ENCODE measurements at places on chromosomes 3 and 15.

GRCh38 chr3:10646531-10647335, 141.3 kb upstream of the ATP2B2 start:
- no peak for DNase-seq

- DNase-seq = no peak
Observed at GRCh38 chr15:78925956-78926743, 18.7 kb downstream of the CTSH start.

DNA sequence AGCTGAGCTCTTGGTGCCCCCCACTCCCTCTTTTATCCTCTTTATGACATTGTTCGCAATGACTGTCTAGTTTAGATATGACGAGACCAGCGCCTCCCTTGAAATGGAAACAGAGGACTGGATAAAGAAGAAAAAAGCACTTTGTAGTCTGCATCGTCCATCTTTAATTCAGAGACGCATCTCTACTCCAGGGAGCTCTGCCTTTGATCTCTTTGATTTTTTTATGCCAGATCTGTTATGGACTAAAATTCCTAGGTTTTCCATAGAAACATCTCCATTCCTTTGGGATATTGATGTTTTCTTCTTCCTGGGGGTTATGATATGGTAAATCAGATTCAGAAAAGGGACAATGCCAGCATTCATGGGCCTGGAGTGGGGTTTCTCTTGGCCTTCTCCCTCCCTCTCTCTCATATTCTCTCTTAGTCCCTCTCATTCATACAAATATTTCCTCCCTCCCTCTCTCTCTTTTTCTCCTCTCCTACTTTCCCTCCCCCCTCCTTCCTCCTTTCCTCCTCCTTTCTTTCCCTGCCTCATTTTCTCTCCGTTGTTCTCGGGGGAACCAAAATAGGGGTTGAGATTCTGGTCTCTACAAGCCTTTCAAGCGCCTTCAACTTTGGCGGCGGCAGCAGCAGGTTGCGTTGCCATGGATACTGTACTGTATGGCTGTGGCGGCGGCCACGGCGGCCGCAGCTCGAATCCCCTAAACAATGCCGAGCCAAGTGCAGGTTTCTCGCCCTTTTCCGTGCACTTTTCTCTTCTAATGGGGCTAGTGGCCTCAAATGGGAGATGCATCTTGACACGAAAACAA, 45.5 kb downstream of the ZIC4 start:
- peak; percentile 57 for DNase-seq

DNA sequence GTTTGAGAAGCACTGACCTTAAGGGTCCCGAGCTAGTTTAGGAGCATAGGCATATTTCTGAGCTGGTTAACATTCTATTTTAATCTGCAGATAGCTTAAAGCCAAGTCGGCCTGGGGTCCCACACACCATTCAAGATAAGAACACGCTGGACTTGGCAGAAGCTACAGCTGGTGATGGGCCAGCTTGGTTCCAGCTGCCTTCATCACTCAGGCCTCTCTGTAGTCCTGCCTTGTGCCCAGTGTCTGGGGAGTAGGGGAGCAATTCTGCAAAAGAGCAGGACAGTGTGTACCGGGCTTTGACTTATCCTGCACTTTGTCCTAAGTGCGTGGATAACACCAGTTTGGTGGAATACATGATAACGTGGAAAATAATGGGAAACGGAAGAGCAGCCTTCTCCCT, 164.5 kb downstream of the MEGF11 start:
- DNase-seq = no peak

DNA sequence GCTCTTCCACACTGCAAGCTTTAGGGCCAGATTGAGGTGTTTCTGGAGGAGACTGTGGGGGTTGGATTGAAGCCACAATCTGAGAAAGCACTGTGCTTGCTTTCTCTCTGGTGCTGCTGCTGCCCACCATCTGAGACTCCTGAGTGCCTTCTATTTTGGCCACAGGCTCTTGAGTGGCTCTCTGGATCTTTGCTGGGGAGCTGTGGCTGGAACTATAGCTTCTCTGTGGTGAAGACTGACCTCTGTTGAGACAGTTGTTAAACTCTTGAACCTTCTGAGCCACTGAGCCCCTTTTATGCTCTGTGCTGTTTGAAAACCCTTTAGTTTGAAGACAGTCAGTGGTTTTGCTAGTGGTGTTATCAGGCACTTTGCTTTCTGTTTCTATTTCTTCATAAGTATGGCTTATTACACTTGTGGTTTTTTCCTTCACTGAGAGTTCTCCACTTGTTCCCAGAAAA, 108.7 kb upstream of the TSPAN3 start:
- DNase-seq = peak; percentile 62

GRCh38 chr3:31748281-31748932, 215.7 kb downstream of the STT3B start:
- no peak for DNase-seq

DNA sequence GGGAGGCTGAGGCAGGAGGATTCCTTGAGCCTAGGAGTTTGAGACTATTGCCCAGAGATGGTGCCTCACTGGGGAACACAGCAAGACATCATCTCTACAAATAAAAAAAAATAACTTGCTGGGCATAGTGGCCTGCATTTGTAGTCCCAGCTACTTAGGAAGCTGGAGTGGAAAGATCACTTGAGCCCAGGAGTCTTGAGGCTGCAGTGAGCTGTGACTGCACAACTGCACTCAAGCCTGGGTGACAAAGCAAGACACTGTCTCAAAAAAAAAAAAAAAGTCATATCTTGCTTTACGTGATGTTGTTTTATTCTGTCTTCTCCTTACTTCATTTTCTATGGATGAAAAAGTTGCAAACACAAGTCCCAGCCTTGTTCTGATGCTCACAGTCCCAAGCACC, 14.1 kb downstream of the GATM start:
- DNase-seq = no peak

DNA sequence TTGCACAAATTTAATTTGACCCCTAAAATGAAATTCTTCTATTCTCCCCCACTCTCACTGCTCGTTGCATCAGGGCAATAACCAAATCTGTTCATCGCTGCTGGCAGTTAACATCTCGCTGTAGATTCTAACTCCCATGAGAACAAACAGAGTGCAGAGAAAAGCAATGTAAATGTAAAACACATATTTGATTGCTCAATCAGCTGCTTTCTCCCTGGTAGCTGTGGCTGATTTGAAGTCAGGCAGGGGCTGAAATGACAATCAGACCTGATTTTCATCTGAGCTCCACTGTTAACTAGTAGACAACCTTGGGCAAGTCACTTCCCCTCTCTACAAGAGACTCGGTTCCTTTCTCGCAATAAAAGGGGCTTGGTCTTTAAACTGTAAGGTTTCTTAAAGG, 119.8 kb upstream of the CPNE4 start:
- no peak for DNase-seq

GRCh38 chr3:138625707-138626365, 17.3 kb downstream of the FAIM start:
- no peak for DNase-seq

- no peak for DNase-seq
Observed at GRCh38 chr3:54713455-54713854, 214.4 kb downstream of the LRTM1 start.

GRCh38 chr15:49712846-49713450, 92.1 kb downstream of the DTWD1 start:
- no peak for DNase-seq

DNA sequence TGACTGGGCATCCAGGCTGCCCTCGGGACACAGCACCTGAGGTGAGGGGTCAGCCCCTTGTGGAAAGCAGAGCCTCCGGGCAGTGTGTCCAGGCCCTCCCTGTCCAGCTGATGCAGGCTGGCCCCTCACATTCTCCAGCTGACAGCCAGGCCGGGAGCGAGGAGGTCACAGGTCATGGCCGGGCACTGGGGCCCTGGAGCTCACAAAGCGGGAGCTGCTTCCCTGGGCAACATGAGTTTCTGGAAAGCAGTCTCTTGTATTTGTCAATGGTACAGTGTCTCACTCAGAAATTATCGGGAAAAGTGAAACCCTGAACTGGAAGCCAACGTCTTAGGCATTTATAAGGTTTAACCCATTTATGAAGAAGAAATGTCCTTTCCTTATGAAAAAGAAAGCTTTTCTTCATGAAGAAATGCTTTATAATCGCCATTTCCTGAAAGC, 118.5 kb downstream of the OPA1 start:
- DNase-seq = no peak

GRCh38 chr3:56702490-56703315, 19.6 kb upstream of the TASOR start:
- DNase-seq = peak; percentile 80

DNA sequence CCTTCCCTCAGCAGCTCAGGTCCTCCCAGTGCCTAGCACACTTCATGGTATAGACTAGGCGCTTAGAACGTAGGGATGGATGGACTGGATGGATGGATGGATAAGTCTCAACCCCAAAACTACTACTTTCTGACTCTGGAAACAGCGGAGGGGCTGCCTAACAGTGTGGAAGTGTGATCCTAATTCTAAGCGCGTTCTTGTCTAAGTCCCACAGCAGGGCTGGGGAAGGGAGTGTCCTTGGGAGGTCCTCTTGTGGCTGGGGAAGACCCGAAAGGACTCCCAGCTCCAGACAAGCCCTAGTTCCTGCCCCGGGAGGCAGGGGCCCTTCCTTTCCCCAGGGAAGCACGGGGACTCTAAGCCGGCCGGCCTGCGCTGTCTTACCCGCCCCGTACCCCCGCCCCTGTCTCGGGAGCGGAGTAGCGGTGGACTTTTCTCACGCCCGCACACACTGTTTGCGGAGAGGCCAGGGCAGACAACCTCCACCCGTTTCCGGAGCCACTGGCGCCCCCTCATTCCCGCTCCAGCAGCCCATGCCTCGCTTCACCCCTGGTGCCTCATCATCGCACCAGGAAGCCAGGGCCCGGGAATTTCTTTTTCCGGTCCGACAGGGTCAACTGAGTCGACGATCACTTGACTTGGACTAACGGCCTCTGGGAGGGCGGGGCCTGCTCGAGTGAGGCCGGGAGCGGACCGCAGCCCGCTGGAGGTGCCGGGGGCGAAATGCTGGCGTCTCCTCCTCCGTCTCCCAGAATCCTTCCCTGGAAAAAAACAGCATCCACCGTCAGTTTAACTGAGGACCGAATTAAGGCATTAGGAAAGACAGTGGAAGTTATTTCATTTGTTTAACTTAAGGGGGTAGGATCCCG, 133.3 kb downstream of the TBC1D2B start:
- DNase-seq = peak; percentile 38

- DNase-seq = no peak
Observed at GRCh38 chr15:45457220-45457619, 65.3 kb downstream of the SLC30A4 start.

DNA sequence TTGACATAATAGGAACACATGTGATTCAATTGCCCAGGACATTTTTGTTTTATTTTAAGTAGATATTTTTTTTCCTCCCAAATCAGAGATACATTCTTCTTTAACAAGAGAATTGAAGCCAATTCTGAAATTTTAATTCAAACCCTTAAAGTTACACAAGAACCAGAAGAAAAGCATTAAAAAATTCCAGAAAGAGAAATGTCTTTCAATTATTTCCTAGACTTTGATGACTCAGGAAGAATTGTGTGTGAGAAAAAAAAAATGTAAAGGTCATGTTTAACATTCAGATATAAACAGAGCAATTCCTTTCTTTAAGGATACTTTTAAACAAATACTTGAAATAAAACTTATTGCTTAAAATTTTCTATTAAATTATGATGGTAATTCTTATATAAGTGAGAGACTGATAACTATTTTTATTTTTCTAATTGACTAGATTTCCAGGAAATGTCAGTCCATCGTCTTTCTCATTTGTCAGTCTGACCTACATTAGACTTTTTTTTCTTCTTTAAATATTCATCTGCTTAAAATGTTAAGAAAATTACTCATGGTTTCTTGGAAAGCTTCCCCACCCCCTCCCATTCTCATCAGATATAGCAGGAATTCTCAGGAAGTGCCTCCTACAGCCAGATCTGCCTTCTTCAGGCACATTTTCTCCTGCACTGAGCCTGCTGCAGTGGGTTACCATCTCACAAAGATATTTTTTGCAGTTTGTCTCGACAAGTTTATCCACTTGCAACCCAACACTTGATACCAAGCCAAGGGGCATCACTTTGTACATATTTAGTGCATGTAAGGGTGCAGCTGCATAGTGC, 261.8 kb upstream of the CBLB start:
- no peak for DNase-seq

- DNase-seq = no peak
Observed at GRCh38 chr3:137615659-137616418, 148.3 kb upstream of the SOX14 start.

DNA sequence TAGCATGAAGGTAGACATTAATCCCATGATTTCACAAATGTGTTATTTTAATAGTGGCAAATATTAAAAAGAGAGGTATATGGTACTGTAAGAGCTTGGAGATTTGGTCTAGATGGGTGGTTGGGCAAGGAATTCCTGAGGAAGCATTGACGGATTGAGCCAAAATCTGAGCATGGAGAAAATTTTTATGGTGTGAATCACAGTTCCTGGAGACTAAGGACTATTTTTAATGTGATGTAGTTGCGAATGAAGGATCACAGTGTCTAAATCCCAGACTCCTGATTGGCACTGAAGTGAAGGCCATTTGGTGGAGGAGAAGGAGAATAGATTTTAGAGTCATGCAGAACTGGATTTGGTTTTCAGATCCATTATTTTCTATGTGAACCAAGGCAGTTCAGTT, 188.7 kb upstream of the FEZF2 start:
- no peak for DNase-seq

DNA sequence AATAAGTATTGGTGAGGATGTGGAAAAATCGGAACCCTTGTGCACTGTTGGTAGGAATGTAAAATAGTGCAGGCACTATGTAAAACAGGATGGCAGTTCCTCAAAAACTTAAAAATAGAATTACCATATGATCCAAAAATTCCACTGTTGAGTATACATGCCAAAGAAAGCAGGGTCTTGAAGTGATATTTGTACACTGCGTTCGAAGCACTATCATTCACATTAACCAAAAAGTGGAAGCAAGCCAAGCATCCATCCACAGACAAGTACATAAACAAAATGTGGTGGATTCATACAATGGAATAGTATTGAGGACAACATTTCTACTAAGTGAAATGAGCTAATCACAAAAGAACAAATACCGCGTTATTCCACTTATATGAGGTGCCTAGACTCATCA, 200.7 kb downstream of the TJP1 start:
- DNase-seq = no peak

GRCh38 chr15:57649138-57649537, 57.4 kb upstream of the POLR2M start:
- no peak for DNase-seq

- no peak for DNase-seq
Observed at GRCh38 chr3:119636891-119637611, 23.3 kb downstream of the POPDC2 start.

- no peak for DNase-seq
Observed at GRCh38 chr15:28044121-28044672, 54.9 kb downstream of the OCA2 start.

DNA sequence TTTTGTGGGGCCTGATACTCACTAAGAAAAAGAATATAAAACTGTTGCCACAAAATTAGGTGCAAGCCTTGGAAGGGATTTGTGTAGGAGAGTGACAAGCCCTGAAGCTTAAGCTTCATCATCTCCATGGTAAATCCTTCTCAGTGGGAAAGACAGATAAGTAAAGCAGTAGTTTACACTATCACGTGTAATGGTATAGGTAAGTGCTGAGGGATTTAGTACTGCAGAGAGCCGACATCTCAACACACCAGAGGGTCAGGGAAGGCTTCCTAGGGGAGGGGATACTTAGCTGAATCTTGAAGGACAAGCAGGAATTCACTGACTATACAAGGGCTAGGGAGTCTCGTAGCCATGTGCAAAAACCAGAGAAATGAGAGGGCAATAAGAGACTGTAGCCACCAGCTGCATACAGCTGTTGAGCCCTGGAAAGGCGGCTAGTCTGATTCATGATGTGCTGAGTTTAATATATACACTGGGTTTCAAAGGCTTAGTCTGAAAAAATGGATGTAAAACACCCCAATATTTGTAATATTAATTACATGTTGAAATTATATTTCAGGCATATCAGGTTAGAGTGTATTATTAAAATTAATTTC, 11.1 kb downstream of the SLC24A1 start:
- no peak for DNase-seq

- no peak for DNase-seq
Observed at GRCh38 chr15:31607656-31608055, 281.0 kb downstream of the KLF13 start.

Measured in common myeloid progenitor, CD34-positive (primary cell).